ENCODE measurements at places on chromosomes 12 and 14.

DNA sequence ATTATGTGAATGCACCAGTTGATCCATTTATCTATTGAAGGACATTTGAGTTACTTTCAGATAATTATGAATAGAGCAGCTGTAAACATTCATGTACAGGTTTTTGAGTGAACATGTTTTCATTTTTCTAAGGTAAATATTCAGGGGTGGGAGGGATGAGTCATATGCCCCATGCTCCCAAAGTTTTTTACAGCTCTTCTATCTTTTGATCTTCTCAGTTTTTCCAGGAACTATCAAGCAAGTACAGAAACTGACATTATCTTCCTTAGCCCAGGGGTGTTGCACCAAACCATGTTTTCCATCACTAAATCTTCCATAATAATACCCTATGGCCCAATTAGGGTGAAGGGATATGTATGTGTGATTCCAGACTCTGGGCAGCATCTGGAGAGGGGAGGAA lies 384.5 kb downstream of the EMP1 start:
- DNase-seq: no peak

- DNase-seq: no peak
Observed at GRCh38 chr14:46008348-46008747, 643.2 kb downstream of the RPL10L start.

GRCh38 chr12:27359578-27360340 lies 27.1 kb downstream of the BMAL2 start:
- no peak for DNase-seq

DNA sequence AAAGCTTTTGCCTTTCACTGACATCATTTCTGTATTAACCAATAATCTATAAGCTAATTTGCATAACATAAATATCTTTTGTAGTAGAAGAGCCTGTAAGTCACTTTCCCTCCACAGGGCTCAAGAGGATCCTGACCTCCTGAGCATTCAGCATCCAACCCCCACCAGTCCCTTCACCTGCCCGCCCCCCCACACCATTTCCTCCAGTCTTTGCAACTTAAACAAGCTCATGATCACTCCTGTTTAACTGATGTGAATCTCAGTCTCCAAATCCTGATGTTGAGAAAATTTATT lies 12.0 kb upstream of the CRY1 start:
- no peak for DNase-seq

GRCh38 chr12:58803908-58804307 lies 116.4 kb downstream of the LRIG3 start:
- DNase-seq: no peak

DNA sequence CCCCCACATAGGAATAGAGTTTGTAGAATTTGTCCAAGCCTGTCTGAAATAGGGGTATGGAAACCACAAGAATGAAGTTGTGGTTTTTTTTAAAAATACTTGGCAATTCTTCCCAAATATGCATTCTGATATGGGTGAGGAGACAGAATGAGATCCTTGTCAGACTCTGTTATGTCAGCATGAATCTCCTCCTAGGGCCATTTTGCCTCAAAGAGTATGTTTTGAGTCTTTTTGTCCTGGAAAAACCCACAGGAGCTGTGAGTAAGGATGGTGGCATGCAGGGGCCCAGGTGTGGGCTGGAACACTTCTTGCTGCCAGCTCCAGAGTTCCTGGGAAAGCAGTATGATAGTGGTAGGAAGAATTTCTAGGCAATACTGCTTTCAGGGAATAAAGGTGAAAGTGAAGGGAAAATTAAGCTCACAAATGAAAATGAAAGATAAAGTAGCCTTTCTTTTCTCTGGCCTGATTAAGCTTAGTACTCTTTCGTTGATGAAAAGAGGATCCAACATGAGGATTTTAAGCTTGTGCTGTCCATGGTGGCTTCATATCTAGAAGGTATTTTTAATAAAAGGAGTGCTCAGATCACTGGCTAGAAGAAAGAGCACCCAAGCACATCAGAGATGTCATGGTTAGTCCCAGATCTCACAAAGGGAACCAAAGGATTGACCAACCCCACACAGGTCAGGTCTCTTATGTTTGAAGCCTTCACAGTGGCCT lies 130.8 kb downstream of the LLPH start:
- no peak for DNase-seq

- no peak for DNase-seq
Observed at GRCh38 chr14:94690896-94691659, 78.8 kb downstream of the GSC start.

DNA sequence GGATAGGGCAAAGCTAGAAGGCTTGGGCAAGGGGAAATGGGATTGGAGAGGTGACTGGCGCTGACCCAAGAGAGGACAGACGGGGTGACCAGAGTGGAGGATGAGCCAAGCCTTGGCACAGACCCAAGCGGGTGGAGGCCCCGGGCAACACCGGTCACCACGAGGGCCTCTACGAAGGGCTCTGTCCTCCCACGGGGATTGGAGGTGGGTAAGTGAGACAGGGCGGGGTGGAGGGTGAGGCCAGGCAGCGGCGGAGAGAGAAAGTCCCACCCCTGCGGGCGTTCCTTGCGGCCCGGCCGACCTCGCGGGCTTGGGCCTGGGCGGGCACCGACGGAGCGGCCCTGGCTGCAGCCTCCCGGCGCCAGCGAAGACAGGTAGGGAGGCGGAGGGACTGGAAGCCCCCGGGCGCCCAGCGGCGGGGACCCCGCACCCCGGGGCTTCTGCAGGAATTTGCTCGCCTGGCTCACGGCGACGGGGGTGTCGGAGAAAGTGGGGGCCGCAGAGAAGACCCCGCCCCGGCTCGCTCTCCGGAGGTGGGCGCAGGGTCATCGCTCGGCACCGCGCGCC lies at the start of gene PAPLN:
PAPLN (plus strand) TSS at position 288 of the 567 bp plus-strand sequence. CDS start 2,273 bp downstream, outside the sequence.
- no peak for DNase-seq

All from NCI-H526 treated with DMSO at 0.1 percent for 48 hours (cell line).